CD8-positive, alpha-beta memory T cell (primary cell): ENCODE measurements at places on chromosomes 7 and 10.

- DNase-seq = no peak
Measured at GRCh38 chr7:144955422-144955821, 119.6 kb upstream of the TPK1 start.

DNA sequence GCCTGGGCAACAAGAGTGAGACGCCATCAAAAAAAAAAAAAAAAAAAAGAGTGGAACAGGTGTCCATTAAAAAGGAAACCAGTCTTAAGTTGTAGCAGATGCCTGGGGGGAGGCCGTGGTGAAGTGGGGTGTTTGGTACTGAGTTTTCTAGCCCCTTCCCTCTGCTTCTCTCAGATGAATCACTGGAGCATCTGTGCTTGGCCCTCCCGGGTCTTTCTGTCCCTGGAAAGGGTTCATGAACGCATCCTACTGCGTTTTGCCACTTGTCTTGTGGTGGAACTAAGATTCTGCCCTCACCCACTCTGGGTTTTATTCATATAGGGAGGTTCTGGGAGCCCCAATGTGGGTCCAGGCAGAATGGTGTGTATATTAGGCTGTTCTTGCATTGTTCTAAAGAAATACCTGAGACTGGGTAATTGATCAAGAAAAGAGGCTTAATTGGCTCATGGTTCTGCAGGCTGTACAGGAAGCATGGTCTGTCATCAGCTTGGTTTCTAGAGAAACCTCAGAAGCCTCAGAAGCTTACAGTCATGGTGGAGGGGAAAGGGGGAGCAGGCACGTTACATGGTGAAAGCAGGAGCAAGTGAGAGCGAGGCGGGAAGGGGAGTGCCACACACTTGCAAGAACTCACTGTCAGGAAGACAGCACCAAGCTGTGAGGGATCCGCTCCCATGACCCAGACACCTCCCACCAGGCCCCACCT, 63.5 kb downstream of the CAMK1D start:
- DNase-seq = peak; percentile 21

DNA sequence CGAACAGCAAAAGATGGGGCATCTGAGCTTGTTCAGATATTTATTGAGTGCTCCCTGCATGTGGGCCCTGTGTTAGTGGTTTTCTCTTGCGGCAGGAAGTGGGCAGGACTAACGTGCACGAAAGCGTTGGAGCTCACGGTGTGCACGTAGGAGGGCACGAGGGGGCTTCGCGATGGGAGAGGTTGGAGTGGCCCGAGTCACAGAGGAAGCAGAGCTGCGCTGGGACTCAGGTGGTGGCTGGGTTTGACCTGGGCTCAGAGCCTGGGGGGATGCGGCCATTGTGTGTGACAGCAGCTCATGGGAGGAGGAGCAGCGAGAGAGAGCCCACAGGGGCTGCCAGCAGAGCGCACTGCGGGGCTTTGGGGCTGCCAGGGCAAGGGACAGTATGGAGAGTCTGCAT, 7.7 kb downstream of the ZSCAN25 start:
- DNase-seq = peak; percentile 69

GRCh38 chr7:91443862-91444261, 179.6 kb downstream of the FZD1 start:
- no peak for DNase-seq

- DNase-seq = no peak
Measured at GRCh38 chr7:47322731-47323130, 259.2 kb downstream of the TNS3 start.

- DNase-seq = no peak
Measured at GRCh38 chr7:108093341-108093740, 36.8 kb downstream of the LAMB4 start.

DNA sequence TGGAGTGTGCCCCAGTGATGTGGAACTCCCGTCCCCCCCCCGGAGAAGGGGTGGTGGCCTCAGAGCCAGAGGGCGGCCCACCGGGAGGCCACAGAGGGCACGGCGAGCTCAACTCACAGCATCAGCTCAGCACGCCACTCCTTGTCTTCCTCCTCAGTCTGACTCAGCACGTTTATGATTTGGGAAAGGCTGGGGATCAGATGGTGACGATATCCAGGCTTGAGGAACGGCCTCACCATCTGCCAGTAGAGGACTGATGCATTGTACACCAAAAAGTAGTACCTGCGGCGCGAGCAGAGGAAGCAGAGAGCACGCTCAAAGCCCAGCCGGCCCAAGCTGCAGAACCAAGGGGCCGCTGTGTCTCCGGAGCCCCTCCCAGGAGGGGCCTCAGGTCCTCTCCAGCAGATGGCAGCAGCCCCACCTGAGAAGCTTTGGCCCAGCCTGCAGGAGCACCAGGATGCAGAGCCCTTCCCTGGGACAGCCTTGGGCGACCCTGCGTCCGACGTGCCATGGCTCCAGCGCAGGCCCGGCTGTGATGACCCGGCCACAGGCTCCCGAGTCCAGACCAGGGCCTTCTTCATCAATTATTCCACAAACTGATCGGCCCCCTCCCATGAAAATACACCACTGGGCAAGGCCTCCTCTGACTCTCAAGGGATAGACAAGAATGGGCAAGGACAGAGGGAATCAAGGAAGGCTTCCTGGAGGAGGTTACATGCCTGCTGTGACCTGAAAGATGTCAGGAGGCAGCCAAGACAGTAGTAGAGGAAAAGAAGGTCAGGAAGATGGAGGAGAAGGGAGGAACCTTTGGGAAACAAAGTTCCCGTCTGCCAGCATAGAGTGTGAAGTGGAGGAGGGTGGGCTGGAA, 3.7 kb downstream of the CFAP46 start:
- no peak for DNase-seq

GRCh38 chr10:22534849-22535604, 179.4 kb downstream of the PIP4K2A start:
- no peak for DNase-seq

GRCh38 chr10:63267414-63268148, 134.5 kb downstream of the NRBF2 start:
- DNase-seq = no peak

DNA sequence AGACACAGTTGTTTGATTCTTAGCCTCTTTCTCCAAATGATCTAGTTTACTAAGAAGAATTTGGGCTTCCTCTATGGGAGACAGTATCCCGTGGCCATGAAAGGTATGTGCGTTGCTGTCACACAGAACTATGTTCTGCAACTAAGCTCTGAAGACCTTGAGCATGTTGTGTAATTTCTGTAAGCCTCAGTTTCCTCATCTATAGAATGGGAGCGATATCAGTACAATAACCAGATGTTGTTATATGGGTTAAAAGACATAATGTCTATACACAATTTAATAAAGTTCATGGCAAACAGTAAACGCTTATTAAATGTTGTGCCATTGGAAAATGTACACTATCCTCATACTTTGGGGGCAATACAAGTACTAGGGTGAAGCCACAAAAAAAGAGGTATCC, 185.5 kb upstream of the ASAH2 start:
- no peak for DNase-seq

DNA sequence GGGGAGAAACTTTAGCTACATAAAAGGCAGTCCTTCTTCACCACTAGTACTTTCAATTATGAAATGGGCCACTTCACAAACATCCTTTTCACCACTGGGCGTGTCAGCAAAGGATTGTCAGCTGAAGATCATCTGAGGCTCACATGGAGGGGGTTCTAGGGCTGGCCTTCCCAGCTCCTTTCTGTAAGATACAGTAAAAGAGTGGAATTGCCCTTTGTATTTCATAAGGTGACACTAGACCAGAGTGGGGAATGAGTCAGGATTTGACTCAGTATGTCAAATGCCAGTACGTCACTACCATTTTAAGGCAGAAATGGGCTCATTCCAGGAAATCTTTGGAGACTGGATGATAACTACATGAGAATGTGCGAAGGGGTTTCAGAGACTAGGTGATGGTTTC, 21.2 kb upstream of the BLOC1S2 start:
- no peak for DNase-seq

DNA sequence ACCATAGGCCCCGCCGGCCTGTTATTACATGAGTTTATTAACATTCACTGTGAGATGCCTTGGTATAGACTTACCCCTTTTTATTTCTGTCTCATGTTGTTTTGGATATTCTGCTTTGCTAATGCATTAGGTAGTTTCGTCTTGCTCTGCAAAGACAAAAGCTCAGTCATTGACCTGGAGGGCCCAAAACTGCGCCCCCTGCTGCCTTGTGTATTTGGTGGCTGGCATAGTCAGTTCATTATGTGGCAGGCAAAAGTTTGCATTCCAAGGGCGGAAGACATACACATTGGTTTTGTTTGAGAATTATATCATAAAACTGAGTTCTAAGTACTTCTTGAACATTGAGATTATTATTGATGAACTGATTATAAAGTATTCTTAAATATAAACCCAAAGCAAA, 372.5 kb downstream of the SDK1 start:
- peak; percentile 28 for DNase-seq

GRCh38 chr7:132116369-132116768, 459.9 kb downstream of the PLXNA4 start:
- no peak for DNase-seq

- DNase-seq = no peak
Measured at GRCh38 chr10:122325235-122325634, 49.3 kb upstream of the PLEKHA1 start.

- no peak for DNase-seq
Measured at GRCh38 chr10:102120991-102121738, 997 bp upstream of the LDB1 start.

DNA sequence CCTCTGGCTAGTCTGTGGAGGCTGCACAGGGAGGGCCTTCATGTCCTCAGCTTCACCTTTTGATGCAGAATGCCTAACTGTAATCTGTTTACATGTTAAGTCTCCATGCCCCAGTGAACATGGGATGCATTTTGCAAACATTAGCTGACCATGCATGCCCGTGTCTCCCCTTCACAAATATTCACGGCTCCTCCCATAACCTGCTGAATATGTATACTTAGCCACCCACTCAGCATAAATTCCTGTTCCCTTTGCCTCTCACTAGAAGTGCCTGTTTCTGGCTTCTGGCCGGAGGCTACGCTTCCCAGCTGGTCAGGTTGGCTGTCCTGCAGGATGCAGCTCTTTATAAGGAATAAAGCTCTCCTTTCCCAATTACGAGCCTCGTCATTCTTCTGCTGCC, 552.7 kb downstream of the DNAJB6 start:
- DNase-seq = no peak

- DNase-seq = no peak
Measured at GRCh38 chr10:25049966-25050365, 33.6 kb downstream of the THNSL1 start.

GRCh38 chr10:124122211-124122610, 28.8 kb upstream of the CHST15 start:
- no peak for DNase-seq
